ENCODE measurements at places on chromosomes 4 and X. TPM values are rescaled to one million over a fixed set of nuclear protein-coding genes. Genes with fewer than 3 reads are reported as not detected.

GRCh38 chr4:6946497-6946896, 36.9 kb downstream of the TBC1D14 start:
- DNase-seq: no peak

- DNase-seq: no peak
Observed at GRCh38 chr4:23023121-23023520, 330.4 kb downstream of the GBA3 start.

The CT45A2 gene
- not detected for total RNA-seq

GRCh38 chr4:43763029-43763610, 685.5 kb downstream of the KCTD8 start:
- no peak for DNase-seq

All from left cardiac atrium (tissue), 4 donors.